ENCODE measurements at places on chromosomes 3 and 15. TPM values are rescaled to one million over a fixed set of nuclear protein-coding genes. Genes with fewer than 3 reads are reported as not detected.

Gene SLC9A9
- 13.0 TPM for total RNA-seq

DNA sequence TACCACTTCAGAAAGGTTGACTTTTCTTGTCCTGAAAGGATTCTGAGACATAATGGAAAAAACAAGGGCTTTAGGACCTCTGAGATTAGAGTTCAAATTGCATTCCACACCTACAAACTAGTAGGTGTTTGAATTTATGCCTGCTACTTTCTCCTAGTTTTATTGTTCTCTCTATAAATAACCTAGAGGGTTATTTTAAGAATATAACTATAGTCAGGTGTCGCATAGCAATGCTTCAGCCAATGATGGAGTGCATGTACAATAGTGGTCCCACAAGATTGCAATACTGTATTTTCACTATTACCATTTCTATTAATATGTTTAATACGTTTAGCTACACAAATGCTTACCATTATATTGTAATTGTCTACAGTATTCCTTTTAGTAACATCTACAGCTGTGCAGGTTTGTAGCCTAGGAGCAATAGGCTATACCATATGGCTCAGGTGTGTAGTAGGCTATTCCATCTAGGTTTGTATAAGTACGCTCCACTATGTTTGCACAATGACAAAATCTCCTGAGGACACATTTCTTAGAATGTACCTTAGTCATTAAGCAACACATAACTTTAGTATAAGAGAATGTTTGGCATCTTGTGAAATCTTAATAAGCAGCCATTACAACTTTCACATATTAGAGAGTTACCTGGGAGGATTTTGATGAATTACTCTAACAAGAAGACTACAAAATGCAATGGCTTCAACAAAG is 1352.5 kb downstream of the ZPLD1 start:
- no peak for DNase-seq

DNA sequence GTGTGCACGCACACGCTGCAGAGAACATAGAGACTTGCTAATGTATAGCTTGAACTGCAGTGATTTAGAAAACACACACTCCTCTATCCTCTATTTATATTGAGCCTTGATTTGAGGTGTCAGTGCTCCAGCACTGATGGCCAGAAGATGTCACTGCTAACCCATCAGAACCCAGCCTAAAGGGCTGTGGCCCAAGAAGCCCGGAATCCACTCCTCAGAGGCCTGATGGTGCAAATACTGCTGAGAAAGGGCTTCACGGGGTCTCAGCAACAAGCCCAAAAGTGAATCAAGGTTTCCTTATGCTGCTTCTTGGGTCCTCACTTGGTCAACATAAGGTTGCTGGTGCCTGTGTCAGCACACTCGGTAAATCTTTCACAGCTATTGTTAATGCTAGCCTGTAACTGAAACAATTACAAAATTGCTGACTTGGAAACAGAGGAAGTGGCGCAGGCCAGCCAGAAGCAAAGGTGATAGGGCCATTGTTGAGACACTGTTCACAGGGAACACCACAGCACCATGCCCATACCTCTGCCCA is 60.3 kb downstream of the HEG1 start:
- DNase-seq: peak; percentile 65

DNA sequence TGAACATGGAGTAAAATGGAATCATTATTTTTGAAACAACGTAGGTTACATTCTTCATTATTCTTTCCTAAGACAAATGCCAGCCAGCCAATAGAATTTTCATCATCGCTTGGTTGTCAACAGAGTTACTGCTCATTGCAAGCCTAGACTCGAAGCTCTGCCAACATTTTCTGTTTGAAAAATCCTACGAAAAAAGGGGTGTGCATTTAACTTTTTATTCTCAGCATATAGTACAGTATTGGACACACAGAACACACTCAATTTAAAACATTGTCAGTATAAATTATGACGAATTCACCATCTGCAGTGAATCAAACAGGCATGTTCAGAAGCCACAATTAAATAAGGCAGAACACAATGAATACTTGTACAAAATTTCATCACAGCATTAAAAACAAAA is 232.1 kb downstream of the NR1D2 start:
- DNase-seq: no peak

Data from transverse colon (tissue), 4 donors.